ENCODE measurements at places on chromosomes 1 and 21. TPM values are rescaled to one million over a fixed set of nuclear protein-coding genes. Genes with fewer than 3 reads are reported as not detected.

Gene CR1
- total RNA-seq: 2.5 TPM

Gene ADGRL2
- 68.0 TPM for total RNA-seq

Gene GRIK3
- total RNA-seq: 0.74 TPM

Gene S100A14
- 323 TPM for total RNA-seq

Gene ZNF648
- not detected for total RNA-seq

Gene NBL1
- total RNA-seq: 148 TPM

Gene CELA2B
- not detected for total RNA-seq

Gene RBM34
- total RNA-seq: 44.7 TPM

Gene ILDR2
- 0.25 TPM for total RNA-seq

GRCh38 chr1:168135921-168136708 lies 615 bp downstream of the GPR161 start:
- no peak for DNase-seq

- DNase-seq: no peak
These were observed 113.7 kb upstream of the RRP15 start for GRCh38 chr1:218171302-218171893.

DNA sequence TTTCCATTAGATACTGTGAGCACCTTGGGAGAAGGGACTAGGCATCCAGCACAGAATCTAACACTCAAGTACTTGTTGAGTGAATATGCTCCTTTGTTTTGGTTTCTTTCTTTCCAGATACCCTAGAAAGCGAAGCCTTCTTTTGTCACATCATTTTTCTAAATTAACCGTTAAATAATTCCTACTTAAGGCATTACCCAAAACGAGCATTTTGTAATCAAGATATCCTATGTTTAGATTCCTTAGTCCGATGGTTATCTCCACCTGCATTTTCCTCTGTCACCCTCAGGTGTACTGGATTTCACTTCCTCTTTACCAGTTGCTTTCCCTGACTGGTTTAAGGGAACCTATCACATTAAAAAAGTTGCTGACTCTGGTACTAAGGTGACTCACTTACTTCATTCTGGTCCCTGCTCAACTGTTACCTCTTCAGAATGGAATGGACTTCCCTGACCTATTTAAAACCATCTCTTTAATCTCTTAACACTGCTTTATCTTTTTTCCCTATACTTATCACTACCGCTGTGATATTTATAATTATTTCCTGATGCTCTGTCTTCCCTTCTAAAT lies 3.2 kb downstream of the B3GALNT2 start:
- no peak for DNase-seq

DNA sequence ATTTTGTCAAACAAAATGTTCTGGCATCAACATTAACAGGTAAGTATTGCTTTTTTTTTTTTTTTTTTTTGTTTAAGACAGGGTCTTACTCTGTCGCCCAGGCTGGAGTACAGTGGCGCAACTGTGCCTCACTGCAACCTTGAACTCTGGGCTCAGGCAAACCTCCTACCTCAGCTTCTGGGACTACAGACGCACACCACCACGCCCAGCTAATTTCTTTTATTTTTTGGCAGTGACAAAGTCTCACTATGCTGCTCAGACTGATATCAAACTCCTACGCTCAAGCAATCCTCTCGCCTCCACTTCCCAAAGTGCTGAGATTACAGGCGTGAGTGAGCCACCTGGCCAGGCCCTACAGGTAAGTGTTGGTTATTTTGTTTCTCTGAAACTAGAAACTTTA lies 2.4 kb downstream of the TUT4 start:
- DNase-seq: no peak

DNA sequence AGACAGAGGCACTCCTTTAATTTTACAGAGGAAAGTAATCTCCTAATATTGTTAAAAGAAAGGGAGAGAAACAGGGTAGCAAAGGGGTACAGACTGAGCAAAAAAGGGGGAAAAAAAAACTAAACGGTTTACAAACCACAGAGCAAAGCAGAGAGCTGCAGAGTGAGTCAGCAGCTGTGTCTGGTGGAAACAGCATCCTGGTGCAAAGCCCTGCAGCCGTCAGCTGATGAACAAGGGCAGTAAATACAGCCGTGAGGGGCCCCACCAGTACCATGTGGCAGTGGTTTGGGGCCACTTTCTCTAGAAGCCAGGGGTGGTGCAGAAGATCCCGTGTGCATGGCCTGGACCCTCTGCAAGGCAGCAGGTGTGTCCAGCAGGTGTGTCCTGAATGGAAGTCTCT lies 111.3 kb downstream of the ERG start:
- DNase-seq: no peak

DNA sequence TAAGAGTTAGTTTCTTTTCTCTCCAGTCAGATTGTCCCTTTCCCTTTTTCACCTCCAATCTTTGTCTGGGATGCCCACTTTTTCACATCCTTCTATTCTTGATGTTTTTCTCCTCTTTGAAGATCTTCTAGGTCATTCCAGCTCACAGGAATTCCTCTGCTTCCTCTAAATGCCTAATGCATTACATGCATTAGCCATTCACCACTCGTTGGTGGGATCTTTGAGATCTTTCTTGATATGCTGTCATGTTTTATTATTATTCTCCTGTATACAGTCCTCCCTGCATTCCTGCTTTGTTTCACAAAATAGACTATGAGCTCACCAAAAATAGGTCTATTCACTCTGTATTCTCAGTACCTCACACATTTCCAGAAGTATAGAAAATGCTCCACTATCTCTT lies 129.0 kb downstream of the LYPLAL1 start:
- DNase-seq: no peak

- no peak for DNase-seq
These were observed 116.7 kb downstream of the FASLG start for GRCh38 chr1:172775606-172776005.

- no peak for DNase-seq
These were observed 67.2 kb downstream of the CD46 start for GRCh38 chr1:207818971-207819451.

- no peak for DNase-seq
These were observed 47.9 kb downstream of the LAMC1 start for GRCh38 chr1:183070923-183071618.

- DNase-seq: no peak
These were observed 50.1 kb upstream of the TSPAN2 start for GRCh38 chr1:115139381-115139780.

- no peak for DNase-seq
These were observed 33.3 kb upstream of the KIF26B start for GRCh38 chr1:245121523-245121922.
